ENCODE measurements at places on chromosomes 6 and 20. TPM values are rescaled to one million over a fixed set of nuclear protein-coding genes. Genes with fewer than 3 reads are reported as not detected.

FAM162B gene
- polyA plus RNA-seq, result not detected

GRCh38 chr6:38320843-38321242 is 318.9 kb downstream of the BTBD9 start:
- H3K36me3 ChIP-seq, result peaks cover 22% of the 10 kb centered on the region
- peaks cover 16% of the 10 kb centered on the region for H3K4me1 ChIP-seq
- no peak overlapping the region for H3K27ac ChIP-seq
- no peak overlapping the region for H3K4me3 ChIP-seq

DNA sequence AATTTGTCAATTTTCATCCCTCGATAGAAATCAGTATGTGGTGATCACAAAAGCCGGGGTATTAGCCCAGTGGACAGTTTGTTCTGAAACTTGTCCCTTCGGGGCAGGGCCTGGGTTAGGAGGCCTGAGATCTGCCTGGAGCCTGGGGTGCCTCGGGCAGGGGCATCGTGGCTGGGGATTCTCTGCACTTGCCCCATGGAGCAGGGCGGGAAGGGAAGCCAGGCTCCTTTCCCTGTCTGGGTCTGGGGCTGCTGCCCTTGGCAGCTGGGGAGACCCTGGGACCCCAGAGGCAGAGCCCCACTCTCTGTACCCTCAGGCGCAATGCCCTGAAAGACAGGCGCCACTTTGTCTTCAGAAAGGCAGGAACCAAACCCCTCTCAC is 27.4 kb downstream of the NTSR1 start:
- no peak overlapping the region for H3K27ac ChIP-seq
- peaks cover 6% of the 10 kb centered on the region for H3K4me1 ChIP-seq
- no peak for DNase-seq
- no peak overlapping the region for H3K4me3 ChIP-seq

GNMT gene
- not detected for polyA plus RNA-seq

GRCh38 chr20:60868316-60868891 is 383.7 kb upstream of the CDH4 start:
- H3K4me1 ChIP-seq, result no peaks in the 10 kb centered on the region
- no peaks in the 10 kb centered on the region for H3K27me3 ChIP-seq
- H3K27ac ChIP-seq, result no peak overlapping the region
- no peak for DNase-seq

DNA sequence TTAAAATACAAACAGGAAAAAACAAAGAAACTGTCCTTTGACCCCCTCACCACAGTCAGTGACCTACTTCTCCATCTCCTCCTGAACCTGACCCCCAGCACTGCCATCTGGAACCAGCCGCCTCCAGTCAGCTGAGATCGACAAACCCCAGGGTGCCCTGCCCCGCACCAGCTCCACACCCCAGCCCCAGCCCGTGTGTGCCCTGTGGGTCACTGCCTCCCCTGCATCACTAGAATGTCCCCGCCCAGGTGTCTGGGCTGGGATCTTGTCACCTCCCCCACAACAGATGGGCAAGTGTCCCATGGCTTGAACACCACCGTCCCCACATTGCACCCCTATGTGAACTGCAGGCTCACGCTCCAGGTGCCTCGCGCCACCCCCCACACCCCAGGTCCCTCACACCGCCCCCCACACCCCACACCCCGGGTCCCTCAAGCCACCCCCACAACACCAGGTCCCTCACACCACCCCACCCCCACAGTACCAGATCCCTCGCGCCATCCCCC is 13.3 kb downstream of the TAF4 start:
- H3K4me3 ChIP-seq, result no peak overlapping the region
- peaks cover 84% of the 10 kb centered on the region for H3K4me1 ChIP-seq
- no peaks in the 10 kb centered on the region for H3K36me3 ChIP-seq
- no peak overlapping the region for H3K27ac ChIP-seq

- H3K27ac ChIP-seq, result no peak overlapping the region
- H3K4me3 ChIP-seq, result no peak overlapping the region
- peaks cover 24% of the 10 kb centered on the region for H3K27me3 ChIP-seq
- H3K36me3 ChIP-seq, result no peaks in the 10 kb centered on the region
- DNase-seq, result no peak
These were observed 149.1 kb downstream of the SYCP2 start for GRCh38 chr20:59784365-59784764.

DNA sequence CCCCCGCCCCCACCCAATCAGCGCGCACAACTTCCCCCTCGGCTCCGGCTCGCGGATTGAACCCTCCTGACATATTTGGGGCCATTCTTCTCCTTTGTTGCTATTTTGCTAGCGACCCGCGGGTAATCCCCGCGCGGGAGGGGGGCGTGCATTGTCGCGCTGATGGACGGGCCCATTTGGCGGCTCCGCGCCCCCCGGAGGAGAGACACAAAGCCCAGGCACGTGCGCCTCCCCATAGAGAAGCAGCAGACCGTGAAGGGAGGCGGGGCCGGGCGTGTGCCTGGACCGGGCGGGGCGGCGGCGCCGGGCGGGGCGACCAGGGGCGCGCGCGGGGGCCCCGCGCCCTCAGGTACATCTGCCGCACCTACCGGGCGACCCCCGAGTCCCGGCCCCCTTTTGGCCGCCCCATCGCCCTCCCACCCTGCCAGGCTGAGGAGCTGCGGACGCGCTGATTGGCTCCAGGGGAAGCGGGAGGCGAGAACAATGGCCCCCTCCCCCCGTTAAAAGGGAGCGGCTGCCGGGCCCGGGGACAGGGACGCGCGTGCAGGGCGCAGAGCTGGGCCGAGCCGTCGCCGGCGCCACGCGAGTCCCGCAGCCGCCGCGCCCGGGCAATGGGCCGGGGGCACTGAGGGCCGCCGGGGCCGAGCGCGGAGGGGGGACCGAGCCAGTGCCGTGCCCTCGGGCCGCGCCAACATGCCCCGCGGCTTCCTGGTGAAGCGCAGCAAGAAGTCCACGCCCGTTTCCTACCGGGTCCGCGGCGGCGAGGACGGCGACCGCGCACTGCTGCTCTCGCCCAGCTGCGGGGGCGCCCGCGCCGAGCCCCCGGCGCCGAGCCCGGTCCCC is at the start of gene INSM1:
Gene INSM1, plus strand, starts transcription at position 530 of the 843 bp plus-strand sequence. Its CDS starts 164 bp downstream, at position 694.
- peaks cover 5% of the 10 kb centered on the region for H3K36me3 ChIP-seq
- no peak within 1 kb of the TSS for H3K27ac ChIP-seq
- DNase-seq, result no peak
- peaks cover 21% of the 10 kb centered on the region for H3K4me1 ChIP-seq
- H3K27me3 ChIP-seq, result peaks cover 49% of the 10 kb centered on the region

GRCh38 chr6:12223383-12223782 is 66.8 kb upstream of the EDN1 start:
- H3K36me3 ChIP-seq, result no peaks in the 10 kb centered on the region
- no peak overlapping the region for H3K27ac ChIP-seq
- H3K4me3 ChIP-seq, result no peak overlapping the region
- no peak for DNase-seq
- peaks cover 6% of the 10 kb centered on the region for H3K27me3 ChIP-seq

IL17A gene
- not detected for polyA plus RNA-seq

- no peak overlapping the region for H3K4me3 ChIP-seq
- DNase-seq, result no peak
- H3K4me1 ChIP-seq, result peaks cover 43% of the 10 kb centered on the region
- H3K36me3 ChIP-seq, result peaks cover 5% of the 10 kb centered on the region
- H3K27me3 ChIP-seq, result no peaks in the 10 kb centered on the region
These were observed 51.5 kb downstream of the PREX1 start for GRCh38 chr20:48776306-48776705.

- H3K27me3 ChIP-seq, result no peaks in the 10 kb centered on the region
- H3K36me3 ChIP-seq, result peaks cover 16% of the 10 kb centered on the region
- peaks cover 10% of the 10 kb centered on the region for H3K4me1 ChIP-seq
These were observed 22.6 kb downstream of the DYNLT1 start for GRCh38 chr6:158621694-158622544.

DNA sequence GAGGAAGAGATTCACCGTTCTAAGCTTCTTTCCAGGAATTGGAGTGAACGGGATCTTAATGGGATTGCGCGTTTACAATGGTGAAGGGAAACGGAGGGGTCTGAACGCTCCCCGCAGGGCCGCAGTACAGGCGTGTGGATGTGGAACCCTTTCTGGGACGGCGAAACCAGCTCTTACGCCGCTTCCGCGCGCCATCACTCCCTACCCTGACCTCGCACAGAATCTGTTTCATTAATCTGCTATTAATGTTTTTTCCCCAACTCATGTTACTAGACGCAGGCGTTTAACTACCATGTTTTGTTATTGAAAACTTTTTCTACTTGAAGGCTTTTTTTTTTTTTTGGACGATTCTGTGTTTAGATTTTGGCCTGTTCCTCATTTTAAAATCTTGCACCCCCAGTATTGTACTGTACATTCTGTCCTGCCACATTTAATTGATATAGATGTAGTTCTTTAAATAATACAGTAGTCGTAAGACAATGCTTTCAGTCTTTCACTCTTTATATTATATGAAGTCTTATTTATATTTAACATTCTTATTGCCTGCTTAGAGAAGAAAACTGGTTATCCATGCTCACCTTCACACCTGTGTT is 696 bp upstream of the SUPT3H start:
- H3K27me3 ChIP-seq, result no peaks in the 10 kb centered on the region
- H3K27ac ChIP-seq, result peak overlapping the region; percentile 100
- no peaks in the 10 kb centered on the region for H3K36me3 ChIP-seq

- peaks cover 4% of the 10 kb centered on the region for H3K36me3 ChIP-seq
- H3K4me1 ChIP-seq, result peaks cover 63% of the 10 kb centered on the region
- peak overlapping the region; percentile 95 for H3K4me3 ChIP-seq
- H3K27ac ChIP-seq, result peak overlapping the region; percentile 67
- DNase-seq, result peak; percentile 43
These were observed 9.9 kb downstream of the NRN1 start for GRCh38 chr6:5996714-5997419.

DNA sequence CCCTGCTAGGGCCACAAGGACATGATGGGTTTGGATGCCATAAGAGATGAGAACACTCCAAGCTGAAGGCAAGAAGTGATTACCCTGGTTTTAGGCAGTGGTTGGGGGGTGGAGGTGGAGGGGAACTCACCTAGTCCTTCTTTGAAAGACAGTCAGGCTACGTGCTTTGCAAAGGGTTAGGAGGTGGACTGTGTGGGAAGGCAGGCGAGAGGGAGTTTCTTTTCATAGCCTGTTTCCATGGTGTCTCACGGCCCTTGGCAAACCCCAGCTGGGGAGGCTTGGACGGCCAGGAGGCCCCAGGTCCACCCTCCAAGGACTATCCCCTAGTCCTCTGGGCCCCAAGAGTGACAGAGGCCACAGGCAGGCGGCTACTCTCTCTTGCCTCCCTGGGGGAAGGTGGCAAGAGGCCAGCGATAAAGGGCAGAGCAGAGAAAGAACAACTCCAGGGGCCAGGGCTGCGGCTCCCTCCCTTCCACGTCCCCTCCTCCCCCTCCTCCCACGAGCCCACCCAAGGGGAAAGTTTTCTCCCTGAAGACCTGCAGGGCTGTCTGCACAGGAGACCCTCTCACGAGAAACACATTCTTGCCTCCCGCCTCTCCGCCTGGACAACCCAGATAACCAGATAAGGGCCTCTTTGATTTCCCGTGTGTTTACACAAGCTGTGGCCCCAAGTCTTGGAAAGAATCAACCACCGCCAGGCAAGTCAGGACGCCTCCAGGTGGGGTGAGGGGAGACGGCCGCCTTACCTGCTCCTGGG is 74.4 kb downstream of the NOL4L start:
- DNase-seq, result no peak
- peak overlapping the region; percentile 94 for H3K27ac ChIP-seq
- H3K27me3 ChIP-seq, result no peaks in the 10 kb centered on the region
- peak overlapping the region; percentile 87 for H3K4me3 ChIP-seq
- H3K36me3 ChIP-seq, result no peaks in the 10 kb centered on the region

TPMT gene
- polyA plus RNA-seq, result 17.7 TPM

VGLL2 gene
- polyA plus RNA-seq, result not detected

NECAB3 gene
- polyA plus RNA-seq, result 1.4 TPM
